Breast epithelium (tissue), 4 donors: ENCODE measurements at places on chromosomes 6 and 20. TPM values are rescaled to one million over a fixed set of nuclear protein-coding genes. Genes with fewer than 3 reads are reported as not detected.

Gene FAM110A
- total RNA-seq: 4.0 TPM

Gene GPX5
- not detected for total RNA-seq

- DNase-seq: no peak
- peaks cover 3% of the 10 kb centered on the region for H3K4me1 ChIP-seq
These were observed 2.2 kb upstream of the OLIG3 start for GRCh38 chr6:137496368-137496767.

GRCh38 chr20:49540687-49541435 lies 27.1 kb downstream of the PTGIS start:
- H3K27me3 ChIP-seq: no peaks in the 10 kb centered on the region
- no peaks in the 10 kb centered on the region for H3K36me3 ChIP-seq
- H3K27ac ChIP-seq: no peak overlapping the region
- no peak overlapping the region for H3K4me3 ChIP-seq

- no peaks in the 10 kb centered on the region for H3K27me3 ChIP-seq
- no peak for DNase-seq
- H3K4me3 ChIP-seq: no peak overlapping the region
- no peak overlapping the region for H3K27ac ChIP-seq
These were observed 62.7 kb upstream of the XRN2 start for GRCh38 chr20:21240394-21240793.

DNA sequence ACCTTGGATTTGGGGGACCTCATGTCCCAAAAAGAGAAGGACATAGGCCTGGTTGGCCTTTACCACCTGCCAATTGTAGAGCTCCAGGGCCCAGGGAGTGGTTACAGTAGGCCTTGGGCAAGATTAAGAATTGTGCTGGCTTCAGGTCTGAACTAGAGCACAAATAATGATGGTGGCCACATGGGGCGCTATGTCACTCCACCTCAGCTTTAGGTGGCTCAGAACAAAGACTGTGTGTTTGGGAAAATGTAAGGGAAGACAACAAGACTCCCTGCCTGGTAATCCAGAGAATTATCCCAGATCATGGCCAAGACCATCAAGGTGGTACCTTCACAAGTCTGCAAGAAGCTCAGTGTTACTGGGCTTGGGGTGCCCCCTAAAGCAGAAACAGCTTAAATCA lies 224.9 kb upstream of the OPRM1 start:
- H3K27me3 ChIP-seq: no peaks in the 10 kb centered on the region
- H3K4me3 ChIP-seq: no peak overlapping the region
- DNase-seq: no peak
- H3K4me1 ChIP-seq: no peaks in the 10 kb centered on the region

- H3K4me1 ChIP-seq: no peaks in the 10 kb centered on the region
- no peaks in the 10 kb centered on the region for H3K36me3 ChIP-seq
- H3K4me3 ChIP-seq: no peak overlapping the region
- no peak for DNase-seq
- H3K27me3 ChIP-seq: no peaks in the 10 kb centered on the region
These were observed 368.0 kb downstream of the QKI start for GRCh38 chr6:163782436-163783003.

GRCh38 chr20:51695574-51696303 lies 72.5 kb downstream of the ATP9A start:
- no peaks in the 10 kb centered on the region for H3K4me1 ChIP-seq
- H3K27ac ChIP-seq: no peak overlapping the region
- H3K36me3 ChIP-seq: no peaks in the 10 kb centered on the region
- no peak overlapping the region for H3K4me3 ChIP-seq
- DNase-seq: no peak
- H3K27me3 ChIP-seq: no peaks in the 10 kb centered on the region

GRCh38 chr6:40075056-40075590 lies 140.9 kb upstream of the MOCS1 start:
- no peaks in the 10 kb centered on the region for H3K4me1 ChIP-seq
- no peaks in the 10 kb centered on the region for H3K27me3 ChIP-seq
- peak overlapping the region; percentile 3 for H3K27ac ChIP-seq
- DNase-seq: no peak
- no peaks in the 10 kb centered on the region for H3K36me3 ChIP-seq
